Stimulated activated CD4-positive, alpha-beta T cell treated with anti-CD3 and anti-CD28 coated beads, TNF-alpha, amount 100 ng/mL, for 4 hours (primary cell): ENCODE measurements at places on chromosomes 3 and 15.

- no peak for DNase-seq
Measured at GRCh38 chr15:67133738-67134066, 68.3 kb downstream of the SMAD3 start.

DNA sequence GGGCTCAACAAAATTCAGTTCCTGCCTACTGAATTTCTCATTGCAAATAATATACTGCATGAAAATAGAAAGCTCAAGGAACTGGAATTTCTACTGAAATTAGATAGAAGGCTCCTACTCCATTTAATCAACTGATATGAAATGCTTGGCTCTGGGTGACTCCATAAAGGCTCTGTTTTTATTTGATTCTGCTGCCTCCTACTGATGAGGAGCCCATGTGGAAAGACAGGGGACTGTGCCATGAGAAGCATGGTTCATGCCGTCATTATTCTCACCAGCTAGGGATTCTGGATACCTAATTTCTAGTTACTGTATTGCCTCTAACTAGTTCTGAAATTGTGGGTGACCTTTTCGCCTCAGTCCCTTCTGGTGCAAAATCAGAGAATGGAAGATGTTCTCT lies 366.2 kb upstream of the DPH6 start:
- DNase-seq: no peak

DNA sequence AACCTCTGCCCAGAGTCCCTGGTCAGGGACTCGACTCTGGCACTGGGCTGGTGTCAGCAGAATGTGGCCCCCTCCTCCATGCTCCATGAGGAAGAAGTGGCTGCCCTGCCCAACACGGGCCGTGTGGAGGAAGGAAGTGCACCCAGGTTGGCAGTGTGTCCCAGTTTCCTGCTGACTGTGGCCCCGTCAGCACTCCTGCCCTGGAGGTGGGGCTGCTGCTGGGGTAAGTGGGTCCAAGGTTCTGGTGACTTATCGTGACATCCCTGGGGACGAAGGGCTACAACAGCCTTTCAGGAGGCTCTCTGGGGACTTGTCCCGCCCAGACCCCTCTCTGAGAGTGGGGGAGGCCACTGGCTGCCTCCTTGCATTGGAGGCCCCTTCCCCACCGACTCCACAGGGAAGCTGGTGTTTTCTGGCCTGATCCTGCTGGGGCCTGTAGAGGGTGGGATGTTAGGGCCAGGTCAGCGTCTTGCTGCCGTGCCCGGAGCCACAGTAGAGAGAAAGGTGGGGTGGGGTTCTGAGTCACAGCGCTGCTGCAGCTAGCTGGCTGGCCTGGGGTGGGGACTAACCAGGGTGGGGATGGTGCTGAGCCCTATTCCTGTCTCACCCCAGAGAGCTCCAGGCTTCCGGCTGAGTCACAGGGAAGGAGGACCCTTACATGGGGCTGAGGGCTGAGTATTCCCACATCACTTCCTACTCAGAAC lies 10.5 kb downstream of the SEMA4B start:
- DNase-seq: no peak

DNA sequence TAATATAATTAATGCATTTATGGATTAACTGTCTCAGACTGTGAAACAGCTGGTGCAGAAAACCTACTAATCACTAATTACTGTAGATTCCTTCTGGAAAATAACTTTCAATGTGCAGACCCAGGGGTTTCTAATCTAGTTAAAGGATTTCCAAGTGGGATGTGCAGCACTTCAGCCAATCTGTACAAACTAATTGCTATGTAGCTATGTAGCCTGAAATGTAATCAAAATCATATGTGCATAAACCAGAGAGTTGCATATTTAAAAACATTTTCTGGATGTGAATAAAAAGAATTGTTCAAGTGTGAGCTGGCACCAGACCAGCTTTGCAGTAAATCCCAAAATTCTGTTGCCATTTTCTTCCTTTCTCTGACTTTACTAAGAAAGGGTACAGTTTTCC lies 127.5 kb upstream of the CD96 start:
- no peak for DNase-seq

- DNase-seq: no peak
Measured at GRCh38 chr3:56379723-56380287, 88.5 kb downstream of the ERC2 start.

DNA sequence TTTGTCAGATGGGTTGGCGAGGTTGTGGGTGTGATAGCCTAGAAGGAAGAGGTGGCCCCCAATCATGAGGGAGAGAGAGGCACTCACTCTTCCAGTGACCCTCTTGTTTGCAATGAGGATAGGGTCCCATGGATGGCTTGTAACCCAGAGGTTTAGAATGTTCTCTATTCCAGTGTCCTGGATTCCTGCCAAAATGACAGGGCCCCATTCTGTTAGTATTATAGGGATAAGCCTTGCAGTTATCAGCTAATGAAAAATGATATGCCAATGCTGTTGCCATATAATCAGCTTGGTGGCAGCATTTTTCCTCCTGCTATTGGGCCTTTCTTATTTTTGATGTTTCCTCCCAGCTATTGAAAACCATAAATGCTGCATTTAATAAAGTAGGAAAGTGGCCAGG lies 23.3 kb upstream of the SENP7 start:
- no peak for DNase-seq

- no peak for DNase-seq
Measured at GRCh38 chr15:50009634-50010033, 109.4 kb downstream of the ATP8B4 start.

GRCh38 chr3:150736903-150737832 lies 25.8 kb downstream of the SIAH2 start:
- DNase-seq: no peak

GRCh38 chr15:85578941-85579701 lies 198.7 kb downstream of the AKAP13 start:
- no peak for DNase-seq

DNA sequence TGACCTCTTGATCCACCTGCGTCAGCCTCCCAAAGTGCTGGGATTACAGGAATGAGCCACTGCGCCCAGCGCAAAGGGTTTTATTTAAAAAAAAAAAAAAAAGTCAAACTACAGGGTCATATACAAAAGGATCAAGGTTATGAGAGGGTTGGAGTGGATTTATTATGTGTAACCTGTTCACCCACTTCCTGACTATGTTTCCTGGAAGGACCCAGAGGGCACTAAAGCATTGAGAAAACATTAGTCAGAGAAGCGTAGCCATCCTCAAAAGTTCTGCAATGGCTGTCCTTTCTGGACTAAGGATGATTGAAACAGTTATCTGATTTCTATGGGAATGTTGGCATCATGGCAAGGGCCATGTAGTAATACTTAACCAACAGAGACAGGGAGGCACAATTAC lies 7.3 kb upstream of the SCAPER start:
- DNase-seq: no peak

DNA sequence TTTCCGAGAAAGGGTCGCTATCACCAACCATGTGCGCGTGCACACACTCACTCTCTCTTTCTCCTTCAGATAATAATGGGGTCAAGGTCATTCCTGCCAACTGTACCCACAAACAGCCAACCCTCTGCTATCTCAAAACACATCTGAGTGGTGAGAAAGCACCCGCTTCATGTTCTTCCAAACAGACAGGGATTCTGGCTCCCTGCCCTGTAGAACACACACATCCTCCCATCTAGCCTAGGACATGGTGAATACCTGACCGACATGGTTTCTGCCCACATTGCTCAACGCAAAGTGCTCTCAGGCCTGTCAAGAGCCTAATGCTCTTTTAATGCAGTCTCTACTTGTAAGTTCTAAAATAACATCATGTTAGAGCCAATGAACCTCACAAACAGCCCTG lies 302.2 kb downstream of the FOXP1 start:
- no peak for DNase-seq

GRCh38 chr3:55309336-55309735 lies 177.8 kb downstream of the WNT5A start:
- no peak for DNase-seq

GRCh38 chr3:36895496-36896409 lies 49.1 kb downstream of the TRANK1 start:
- DNase-seq: no peak

- DNase-seq: no peak
Measured at GRCh38 chr3:182740710-182741109, 52.6 kb upstream of the ATP11B start.

- DNase-seq: no peak
Measured at GRCh38 chr3:188239035-188239434, 85.1 kb downstream of the LPP start.

- no peak for DNase-seq
Measured at GRCh38 chr3:29494305-29495036, 213.6 kb downstream of the RBMS3 start.

GRCh38 chr3:30354972-30355371 lies 251.4 kb upstream of the TGFBR2 start:
- DNase-seq: no peak
